Sigmoid colon (tissue), 7 donors: ENCODE measurements at places on chromosomes 3 and 15. TPM values are rescaled to one million over a fixed set of nuclear protein-coding genes. Genes with fewer than 3 reads are reported as not detected.

GRCh38 chr3:64088408-64089205, 65.3 kb upstream of the PSMD6 start:
- H3K36me3 ChIP-seq = no peaks in the 10 kb centered on the region
- DNase-seq = no peak
- H3K27me3 ChIP-seq = no peaks in the 10 kb centered on the region

DNA sequence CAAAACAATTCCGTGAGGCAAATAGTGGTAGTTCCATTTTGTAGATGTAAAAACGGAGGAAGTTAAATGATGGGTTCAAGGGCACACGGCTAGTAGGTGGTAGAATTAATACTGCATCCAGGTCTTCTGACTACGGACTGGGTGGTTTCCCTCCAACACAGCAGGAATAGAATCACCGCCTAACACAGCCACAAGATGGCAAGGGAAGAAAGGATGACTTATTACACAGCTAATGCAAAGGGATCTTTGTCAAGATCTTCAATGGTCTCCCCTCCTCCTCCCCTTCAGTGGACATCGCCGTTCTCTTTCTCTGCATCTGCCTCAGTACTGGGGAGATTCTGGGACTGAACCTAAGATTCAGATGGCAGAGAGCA, 524 bp upstream of the TOPBP1 start:
- H3K27me3 ChIP-seq = no peaks in the 10 kb centered on the region
- H3K4me3 ChIP-seq = peak overlapping the region; percentile 88
- no peaks in the 10 kb centered on the region for H3K4me1 ChIP-seq
- peak overlapping the region; percentile 82 for H3K27ac ChIP-seq

DNA sequence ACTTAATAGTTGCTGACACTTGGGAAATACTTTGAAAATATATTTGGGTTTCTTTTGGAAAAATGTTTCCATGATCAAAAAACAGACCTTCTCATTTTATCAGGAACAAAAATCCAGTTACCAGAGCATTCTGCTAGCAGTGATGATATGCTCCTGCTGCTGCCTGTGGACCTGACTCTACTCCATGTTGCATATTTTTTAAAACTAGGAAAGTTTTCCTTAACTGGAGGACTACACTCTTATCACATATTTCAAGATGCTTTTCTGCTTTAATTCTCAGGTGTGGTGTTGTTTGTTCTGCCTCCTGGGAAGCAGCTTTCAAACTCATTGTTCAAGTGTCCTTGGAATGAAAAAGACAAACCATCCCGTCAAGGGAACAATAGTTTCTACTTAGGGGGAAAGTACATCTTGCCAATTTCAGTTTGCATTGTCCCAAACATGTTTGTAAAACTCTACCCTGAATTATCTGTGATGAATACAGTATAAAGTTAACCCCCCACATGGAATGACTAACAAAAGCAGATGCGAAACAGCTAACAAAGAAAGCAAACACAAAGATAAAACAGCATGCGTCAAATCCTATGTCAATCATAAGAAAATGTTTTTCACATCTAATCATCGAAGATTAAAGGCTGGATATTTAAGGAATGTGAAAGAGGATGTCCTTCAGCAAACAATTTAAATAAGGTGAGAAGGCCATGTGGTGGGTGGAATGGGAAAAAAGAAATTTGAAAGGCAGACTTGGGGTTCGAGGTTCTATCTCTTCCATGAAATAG, 40.1 kb upstream of the PSMD6 start:
- no peak overlapping the region for H3K27ac ChIP-seq
- no peaks in the 10 kb centered on the region for H3K27me3 ChIP-seq
- H3K4me3 ChIP-seq = no peak overlapping the region
- H3K36me3 ChIP-seq = no peaks in the 10 kb centered on the region

GRCh38 chr15:78419367-78419766, 18.6 kb upstream of the IREB2 start:
- H3K4me3 ChIP-seq = no peak overlapping the region
- H3K36me3 ChIP-seq = no peaks in the 10 kb centered on the region
- H3K27ac ChIP-seq = no peak overlapping the region
- no peaks in the 10 kb centered on the region for H3K4me1 ChIP-seq
- no peaks in the 10 kb centered on the region for H3K27me3 ChIP-seq

AHSG gene
- 0.04 TPM for polyA plus RNA-seq

DNA sequence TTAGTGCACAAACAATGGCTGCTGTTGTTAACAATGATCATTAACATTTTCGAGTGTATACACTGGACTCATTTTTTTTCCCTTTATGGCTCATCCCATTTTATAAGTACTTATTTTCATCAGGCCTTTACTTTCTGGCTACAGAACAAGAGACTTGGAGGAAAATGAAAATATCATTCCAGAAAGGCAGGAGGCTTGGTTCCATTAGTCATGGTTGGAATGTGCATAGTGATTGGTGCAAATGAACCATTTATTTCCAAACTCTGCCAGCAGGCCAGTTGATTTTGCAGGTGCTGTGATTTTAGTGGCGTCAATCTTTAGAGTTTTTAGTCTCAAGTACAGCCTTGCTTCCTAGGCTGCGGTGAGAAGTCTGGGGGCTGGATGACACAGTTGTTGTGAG, 151.8 kb downstream of the ITPR1 start:
- no peak overlapping the region for H3K27ac ChIP-seq
- DNase-seq = no peak
- no peaks in the 10 kb centered on the region for H3K27me3 ChIP-seq
- H3K4me1 ChIP-seq = no peaks in the 10 kb centered on the region
- peaks cover 84% of the 10 kb centered on the region for H3K36me3 ChIP-seq

- no peaks in the 10 kb centered on the region for H3K4me1 ChIP-seq
- H3K36me3 ChIP-seq = no peaks in the 10 kb centered on the region
- no peak for DNase-seq
- no peak overlapping the region for H3K4me3 ChIP-seq
Measured at GRCh38 chr3:2908693-2909351, 201.4 kb downstream of the IL5RA start.

GOLGA8J gene
- not detected for polyA plus RNA-seq

GRCh38 chr3:112397556-112397955, 64.6 kb downstream of the CD200 start:
- DNase-seq = no peak
- H3K4me3 ChIP-seq = no peak overlapping the region
- no peak overlapping the region for H3K27ac ChIP-seq
- peaks cover 33% of the 10 kb centered on the region for H3K4me1 ChIP-seq
- no peaks in the 10 kb centered on the region for H3K36me3 ChIP-seq

GRCh38 chr15:58761010-58761388, 10.1 kb upstream of the MINDY2 start:
- no peaks in the 10 kb centered on the region for H3K27me3 ChIP-seq
- H3K36me3 ChIP-seq = no peaks in the 10 kb centered on the region
- no peak for DNase-seq
- no peak overlapping the region for H3K4me3 ChIP-seq

DNA sequence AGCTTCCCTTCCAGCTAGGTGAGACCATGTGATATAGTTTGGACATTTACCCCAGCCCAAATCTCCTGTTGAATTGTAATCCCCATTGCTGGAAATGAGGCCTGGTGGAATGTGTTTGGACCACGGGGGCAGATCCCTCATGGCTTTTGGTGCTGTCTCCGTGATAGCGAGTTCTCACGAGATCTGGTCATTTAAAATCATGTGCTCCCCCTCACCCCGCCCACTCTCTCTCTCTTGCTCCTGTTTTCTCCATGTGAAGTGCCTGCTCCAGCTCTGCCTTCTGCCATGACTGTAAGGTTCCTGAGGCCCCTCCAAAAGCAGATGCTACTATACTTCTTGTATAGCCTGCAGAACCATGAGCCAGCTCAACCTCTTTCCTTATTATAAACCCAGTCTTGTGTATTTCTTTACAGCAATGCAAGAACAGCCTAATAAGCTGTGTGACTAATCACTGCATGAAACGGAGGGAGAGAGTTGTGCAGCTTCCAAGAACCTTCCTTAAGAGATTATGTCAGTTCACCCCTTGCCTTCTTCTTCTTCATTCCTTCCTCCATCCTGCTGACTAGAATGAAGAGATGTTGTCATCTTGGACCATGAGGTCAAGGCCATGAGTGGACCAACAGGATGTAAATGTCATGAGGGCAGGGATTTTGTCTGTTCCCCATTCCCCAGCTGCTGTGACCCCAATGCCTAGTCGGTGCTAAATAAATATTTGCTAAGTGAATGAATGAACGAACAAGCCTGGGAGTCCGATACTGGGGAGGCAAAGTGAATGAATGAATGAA, 91.0 kb downstream of the CPN2 start:
- no peak overlapping the region for H3K27ac ChIP-seq
- no peaks in the 10 kb centered on the region for H3K4me1 ChIP-seq

- H3K36me3 ChIP-seq = no peaks in the 10 kb centered on the region
- no peaks in the 10 kb centered on the region for H3K27me3 ChIP-seq
- no peak for DNase-seq
- H3K27ac ChIP-seq = no peak overlapping the region
Measured at GRCh38 chr3:65785065-65785645, 253.6 kb downstream of the MAGI1 start.

INSYN1 gene
- polyA plus RNA-seq = 0.60 TPM

- DNase-seq = peak; percentile 58
- no peaks in the 10 kb centered on the region for H3K36me3 ChIP-seq
- H3K4me3 ChIP-seq = peak overlapping the region; percentile 51
- peak overlapping the region; percentile 6 for H3K27ac ChIP-seq
Measured at GRCh38 chr15:28096670-28097431, 2.3 kb downstream of the OCA2 start.

DNA sequence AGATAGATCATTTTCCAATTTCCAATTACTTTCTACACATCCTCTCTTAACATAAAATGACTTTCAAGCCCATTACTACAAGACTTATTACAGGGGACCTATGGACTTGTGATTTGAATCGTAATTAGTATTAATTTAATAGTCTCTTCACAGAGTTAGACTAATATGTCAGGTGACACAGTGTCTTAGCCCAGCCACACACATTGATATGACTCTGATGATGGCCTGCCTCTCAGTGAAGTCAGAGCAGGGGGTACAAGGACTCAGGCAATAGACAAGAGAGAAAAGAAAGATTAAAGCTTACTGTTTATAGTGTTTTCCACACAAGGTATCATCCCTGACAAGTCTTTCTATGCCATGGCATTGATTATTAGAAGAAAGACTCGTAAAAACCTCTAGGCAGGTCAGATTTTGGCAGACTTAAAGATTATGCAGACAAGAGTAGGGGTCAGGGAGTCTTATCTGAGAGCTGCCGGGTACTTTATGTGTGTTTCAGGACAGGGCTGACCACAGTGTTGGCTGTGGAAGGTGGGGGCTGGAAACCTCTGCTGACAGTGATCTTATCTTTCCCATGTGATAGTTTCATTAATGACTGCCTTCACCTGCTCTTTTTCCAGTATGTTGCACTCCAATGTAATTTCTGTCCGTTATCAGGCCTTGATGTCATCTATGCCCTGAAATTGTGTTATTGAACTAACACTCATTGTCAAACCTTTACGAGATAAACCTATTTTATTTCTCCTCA, 50.1 kb downstream of the B3GALNT1 start:
- no peak for DNase-seq
- no peaks in the 10 kb centered on the region for H3K4me1 ChIP-seq
- H3K27ac ChIP-seq = no peak overlapping the region
- no peaks in the 10 kb centered on the region for H3K36me3 ChIP-seq
- no peaks in the 10 kb centered on the region for H3K27me3 ChIP-seq

- H3K4me1 ChIP-seq = no peaks in the 10 kb centered on the region
- no peaks in the 10 kb centered on the region for H3K27me3 ChIP-seq
- no peaks in the 10 kb centered on the region for H3K36me3 ChIP-seq
- peak overlapping the region; percentile 47 for H3K4me3 ChIP-seq
- DNase-seq = peak; percentile 93
Measured at GRCh38 chr15:77944002-77944867, 133.3 kb downstream of the TBC1D2B start.

SPRED1 gene
- polyA plus RNA-seq = 6.8 TPM

KLHL40 gene
- not detected for polyA plus RNA-seq

DNA sequence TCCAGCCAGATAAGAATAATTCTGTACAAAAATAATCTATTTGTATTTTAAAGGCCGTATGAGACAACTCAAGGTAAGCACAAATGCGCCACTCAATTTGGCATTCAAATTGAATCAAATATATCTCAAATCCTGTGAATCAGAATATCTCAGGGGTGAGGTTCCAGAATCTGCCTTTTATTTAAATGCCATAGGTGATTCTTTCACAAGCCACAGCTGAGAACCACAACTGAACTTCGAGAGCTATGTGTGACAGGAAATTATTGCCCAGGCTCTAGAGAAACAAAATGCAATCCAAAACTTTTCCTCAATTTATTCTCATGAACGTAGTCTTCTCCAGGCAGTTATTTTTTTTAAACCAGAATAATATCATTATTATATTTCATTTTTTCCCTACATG, 11.9 kb downstream of the ATP8B4 start:
- H3K4me1 ChIP-seq = no peaks in the 10 kb centered on the region
- no peak overlapping the region for H3K27ac ChIP-seq
- H3K36me3 ChIP-seq = no peaks in the 10 kb centered on the region

MST1R gene
- polyA plus RNA-seq = 106 TPM

GRCh38 chr3:127784865-127785710, 37.2 kb downstream of the MGLL start:
- no peaks in the 10 kb centered on the region for H3K36me3 ChIP-seq
- no peak overlapping the region for H3K4me3 ChIP-seq
- DNase-seq = peak; percentile 71
- no peaks in the 10 kb centered on the region for H3K27me3 ChIP-seq
- peaks cover 92% of the 10 kb centered on the region for H3K4me1 ChIP-seq
- peak overlapping the region; percentile 94 for H3K27ac ChIP-seq

DNA sequence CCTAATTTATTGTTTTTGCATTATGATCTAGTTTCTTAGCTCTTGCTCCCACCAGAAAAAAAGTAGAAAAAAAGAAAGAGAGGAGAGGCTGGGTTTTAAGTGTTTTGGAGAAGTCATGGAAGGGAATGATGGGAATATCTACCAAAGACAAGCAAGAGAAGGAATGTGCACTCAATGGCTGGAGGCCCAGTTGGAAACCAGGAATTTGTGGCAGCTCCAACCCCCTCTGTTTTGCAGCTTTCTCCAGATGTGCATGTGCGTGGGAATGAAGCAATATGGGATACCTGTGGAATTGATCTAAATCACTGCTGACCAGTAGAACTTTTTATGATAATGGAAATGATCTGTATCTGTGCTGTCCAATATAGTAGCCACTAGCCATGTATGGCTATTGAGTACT, 27.1 kb downstream of the EIF2AK4 start:
- no peak overlapping the region for H3K4me3 ChIP-seq
- H3K36me3 ChIP-seq = peaks cover 31% of the 10 kb centered on the region
- H3K27me3 ChIP-seq = no peaks in the 10 kb centered on the region
- H3K27ac ChIP-seq = no peak overlapping the region

ALPK3 gene
- under 0.01 TPM for polyA plus RNA-seq

DNA sequence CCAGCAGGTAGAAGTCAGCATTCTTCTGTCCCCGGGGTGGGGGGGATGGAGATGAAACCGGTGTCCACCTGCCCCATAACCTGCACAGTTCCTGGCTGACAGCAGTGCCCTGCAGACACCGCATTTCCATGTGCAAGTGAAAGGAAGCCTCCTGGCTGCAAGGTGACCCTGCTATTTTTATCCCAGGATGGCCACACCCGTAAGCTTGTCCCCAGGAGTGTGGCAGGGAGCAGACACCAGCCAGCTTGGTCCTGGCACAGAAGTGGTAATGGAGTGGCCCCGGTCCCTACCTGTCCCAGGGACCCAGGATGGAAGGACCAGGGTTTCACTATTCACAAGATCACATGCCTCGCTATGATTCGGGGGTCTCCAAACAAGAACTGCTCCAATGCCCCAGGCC, 85.3 kb upstream of the RPL32 start:
- peaks cover 11% of the 10 kb centered on the region for H3K36me3 ChIP-seq
- H3K4me1 ChIP-seq = no peaks in the 10 kb centered on the region
- no peak overlapping the region for H3K4me3 ChIP-seq
- no peak for DNase-seq
- no peak overlapping the region for H3K27ac ChIP-seq

- no peak overlapping the region for H3K27ac ChIP-seq
- H3K27me3 ChIP-seq = no peaks in the 10 kb centered on the region
- no peak for DNase-seq
- no peak overlapping the region for H3K4me3 ChIP-seq
Measured at GRCh38 chr3:16378920-16379319, 113.9 kb downstream of the OXNAD1 start.

CHDH gene
- polyA plus RNA-seq = 9.5 TPM
